ENCODE measurements at places on chromosomes 7 and 10. TPM values are rescaled to one million over a fixed set of nuclear protein-coding genes. Genes with fewer than 3 reads are reported as not detected.

The ERVW-1 gene
- not detected for total RNA-seq

The AMZ1 gene
- total RNA-seq = not detected

The LRRC18 gene
- not detected for total RNA-seq

The KLF6 gene
- total RNA-seq = 27.0 TPM

The ATP5MK gene
- 673 TPM for total RNA-seq

The NME8 gene
- not detected for total RNA-seq

The HTRA1 gene
- total RNA-seq = 0.17 TPM

The LRCH4 gene
- 7.0 TPM for total RNA-seq

The PDE6C gene
- 0.64 TPM for total RNA-seq

The PAX4 gene
- not detected for total RNA-seq

The ABCA13 gene
- not detected for total RNA-seq

The GJD4 gene
- total RNA-seq = not detected

The AMPH gene
- total RNA-seq = not detected

The ZNF239 gene
- not detected for total RNA-seq

The FXYD4 gene
- total RNA-seq = not detected

The PON3 gene
- 14.1 TPM for total RNA-seq

The ITPRID1 gene
- total RNA-seq = not detected

The SPDYE18 gene
- not detected for total RNA-seq

The JCAD gene
- 0.04 TPM for total RNA-seq

The UBE2H gene
- total RNA-seq = 18.7 TPM

The STEAP1B gene
- not detected for total RNA-seq

The GIMAP4 gene
- total RNA-seq = not detected

The PBLD gene
- 3.1 TPM for total RNA-seq

The AKR1C8 gene
- not detected for total RNA-seq

The CYP3A7 gene
- total RNA-seq = 6.4 TPM

The SUN3 gene
- not detected for total RNA-seq

The MYL10 gene
- total RNA-seq = not detected

The COBL gene
- total RNA-seq = 3.8 TPM

The TNRC18 gene
- 12.8 TPM for total RNA-seq

The CYP17A1 gene
- 0.14 TPM for total RNA-seq

The CAV1 gene
- total RNA-seq = not detected

The AKR1C4 gene
- total RNA-seq = 0.28 TPM

The ALDH18A1 gene
- 263 TPM for total RNA-seq

The PODXL gene
- total RNA-seq = 0.22 TPM

The SLC26A5 gene
- total RNA-seq = 0.11 TPM

The KIF11 gene
- 62.8 TPM for total RNA-seq

The HSPA12A gene
- total RNA-seq = 12.9 TPM

The SEMA3C gene
- total RNA-seq = 0.13 TPM

The ITGB8 gene
- not detected for total RNA-seq

The MTURN gene
- total RNA-seq = 8.2 TPM

The AS3MT gene
- total RNA-seq = 27.3 TPM

The ANKRD61 gene
- not detected for total RNA-seq

The HOXA1 gene
- 0.20 TPM for total RNA-seq

The NDUFB8 gene
- total RNA-seq = 216 TPM

The FAM180A gene
- not detected for total RNA-seq

The CDK5 gene
- total RNA-seq = 22.6 TPM

The SKAP2 gene
- total RNA-seq = 12.9 TPM

The IDI2 gene
- not detected for total RNA-seq

The PLCE1 gene
- total RNA-seq = 0.04 TPM

The CALML5 gene
- total RNA-seq = not detected

Measured in HepG2 (cell line).